ENCODE measurements at places on chromosomes 1 and 21.

- no peak for DNase-seq
These were observed 2.0 kb upstream of the RABGAP1L start for GRCh38 chr1:174157157-174157806.

DNA sequence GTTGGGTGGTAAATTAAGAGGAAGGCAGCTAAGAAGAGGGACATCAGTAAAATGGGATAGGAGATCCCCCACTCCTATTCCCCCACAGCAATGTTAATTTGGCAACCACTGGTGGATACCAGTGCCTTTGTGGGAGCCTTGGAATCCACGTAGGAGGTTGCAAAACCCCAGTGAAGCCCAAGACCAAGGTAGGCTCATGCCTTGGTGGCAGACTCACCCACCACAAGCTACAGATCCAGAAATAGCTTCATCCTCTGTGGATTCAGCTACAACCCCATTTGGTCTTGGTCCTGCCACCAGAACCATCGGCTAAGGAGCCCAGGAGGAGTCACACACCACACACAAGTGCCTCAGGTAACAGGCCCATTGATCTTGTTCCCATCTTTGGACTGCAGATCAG lies 21.0 kb downstream of the VTCN1 start:
- DNase-seq, result no peak

DNA sequence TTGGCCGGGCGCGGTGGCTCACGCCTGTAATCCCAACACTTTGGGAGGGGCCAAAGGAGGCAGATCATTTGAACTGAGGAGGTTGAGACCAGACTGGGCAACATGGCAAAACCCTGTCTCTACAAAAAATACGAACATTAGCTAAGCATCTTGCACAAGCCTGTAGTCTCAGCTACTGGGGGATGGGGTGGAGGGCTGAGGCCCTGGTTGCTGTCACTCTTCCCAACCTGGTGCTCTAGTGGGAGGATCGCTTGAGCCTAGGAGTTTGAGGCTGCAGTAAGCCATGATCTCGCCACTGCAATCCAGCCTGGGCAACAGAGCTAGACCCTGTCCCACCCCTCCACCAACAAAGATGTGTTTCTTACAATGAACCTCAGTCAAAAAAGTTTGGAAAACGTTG lies 2.8 kb downstream of the PHGDH start:
- DNase-seq, result no peak

DNA sequence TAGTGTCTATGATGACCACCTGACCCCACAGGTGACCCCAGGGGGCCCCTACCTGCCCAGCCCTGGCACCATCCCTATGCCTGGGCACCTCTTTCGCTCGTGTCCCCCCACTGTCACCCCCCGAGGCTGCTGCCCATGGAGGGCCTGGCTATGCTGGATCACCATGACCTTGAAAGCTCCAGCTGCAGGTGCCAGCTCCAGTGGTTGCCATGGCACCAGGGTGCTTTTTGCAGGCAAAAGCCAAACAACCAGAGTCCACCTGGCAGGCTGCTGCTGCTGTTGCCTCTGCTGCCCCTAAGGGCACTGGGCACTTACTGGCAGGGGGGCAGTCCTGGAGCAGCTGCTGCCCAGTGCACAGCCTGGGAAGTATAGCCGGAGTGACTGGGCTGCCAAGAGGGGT lies 21.7 kb downstream of the ETNK2 start:
- DNase-seq, result no peak

DNA sequence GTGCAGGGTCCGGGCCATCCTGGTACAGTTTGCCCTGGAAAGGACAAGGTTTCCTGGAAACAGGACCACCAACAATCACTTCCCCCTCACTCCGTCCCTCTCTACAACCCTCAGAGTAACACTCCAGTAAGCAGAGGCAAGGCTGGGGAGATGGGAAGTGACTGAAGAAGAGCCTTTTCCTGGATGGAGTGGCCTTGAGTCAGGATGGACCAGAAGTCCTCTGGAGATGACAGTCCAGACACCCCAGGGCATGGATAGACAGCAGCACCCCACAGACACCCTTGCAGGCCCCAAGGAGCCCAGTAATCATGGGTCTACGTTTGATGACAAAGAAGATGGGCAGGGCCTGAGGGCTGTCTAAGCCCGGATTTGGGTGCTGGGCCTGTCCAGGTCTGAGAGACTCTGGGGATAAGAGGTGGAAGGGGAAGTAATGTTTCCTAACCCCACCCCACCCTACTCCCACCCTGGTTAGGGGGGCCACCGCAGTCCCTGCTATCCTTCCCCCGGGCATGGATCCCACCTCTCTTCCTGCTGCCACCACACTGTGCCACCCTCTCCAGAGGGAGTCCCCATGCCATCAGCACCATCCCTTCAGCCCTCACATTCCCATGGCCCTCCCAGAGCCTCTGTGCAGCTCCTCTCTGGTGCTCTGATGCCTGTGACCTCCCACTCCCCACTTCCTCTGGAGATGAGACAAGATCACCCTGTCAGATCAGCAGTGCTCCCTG lies 7.2 kb upstream of the S100A8 start:
- DNase-seq, result no peak

DNA sequence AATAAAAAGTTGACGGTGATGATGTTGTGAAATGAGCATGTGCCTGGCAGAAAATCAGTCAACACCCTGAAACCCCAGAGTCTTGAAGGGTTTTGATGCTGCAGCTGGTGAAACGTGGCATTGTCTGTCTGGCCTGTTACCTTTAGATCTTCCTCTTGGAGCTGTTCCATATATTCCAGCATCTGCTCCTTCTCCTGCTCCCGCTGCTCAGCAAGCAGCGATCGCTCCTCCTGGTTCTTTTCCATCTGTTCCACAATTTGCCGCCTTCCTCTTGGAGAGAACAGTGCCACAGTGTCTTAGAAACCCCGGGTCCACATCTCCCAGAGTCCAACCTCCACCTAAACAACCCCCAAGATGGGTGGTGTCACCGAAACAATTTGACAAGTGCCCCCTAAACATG lies 15.7 kb downstream of the CFAP45 start:
- no peak for DNase-seq

GRCh38 chr1:104794035-104794434 lies 1044.3 kb downstream of the AMY1C start:
- no peak for DNase-seq

DNA sequence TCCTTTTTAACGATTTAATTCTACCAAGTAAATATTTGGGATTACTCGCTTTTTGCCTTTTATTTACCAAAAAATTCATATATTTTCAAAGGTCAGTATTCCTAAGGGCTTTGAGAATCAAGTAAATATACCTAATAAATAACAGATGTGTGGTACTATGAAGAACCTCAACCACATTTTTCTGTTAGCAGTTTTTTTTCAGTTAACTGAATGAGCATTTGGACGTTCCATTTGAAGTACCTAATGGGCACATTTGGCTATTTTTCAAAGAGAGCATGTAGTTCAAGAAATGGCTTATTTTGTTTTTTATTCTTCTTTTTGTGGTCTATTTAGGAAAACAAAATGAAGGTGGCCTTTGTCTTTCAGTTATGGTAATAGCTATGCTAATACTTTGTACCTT lies 253.0 kb downstream of the GPR52 start:
- no peak for DNase-seq

DNA sequence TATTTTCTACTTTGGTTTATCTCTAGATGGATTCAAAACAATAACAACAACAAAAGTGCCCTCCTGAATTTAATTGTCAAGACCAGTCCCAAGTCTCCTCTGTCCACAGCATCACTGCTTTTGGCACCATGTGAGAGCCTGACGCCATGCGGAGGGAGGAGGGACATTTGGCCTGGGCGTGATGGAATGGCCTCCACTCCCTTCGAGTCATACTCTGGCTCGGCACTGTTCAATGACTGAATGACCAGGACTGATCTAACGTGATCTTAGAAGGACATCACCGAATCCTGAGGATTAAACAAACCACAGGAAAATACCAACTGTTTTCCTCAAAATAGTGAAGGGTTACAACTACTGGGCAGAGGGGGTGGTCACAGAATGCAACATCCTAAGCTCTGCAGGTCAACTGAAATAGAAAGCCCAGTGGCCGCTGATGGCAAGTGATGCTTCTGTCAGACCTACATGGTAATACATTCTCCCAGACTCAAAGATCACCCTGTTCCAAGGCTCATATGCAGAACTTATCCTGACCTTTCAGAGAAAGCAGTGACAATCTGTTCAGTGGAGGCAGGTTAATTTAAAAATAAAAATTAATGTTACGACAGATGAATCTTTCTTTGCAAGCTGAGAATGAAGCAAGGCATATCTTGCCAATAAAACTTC lies 19.1 kb downstream of the SRSF4 start:
- peak; percentile 54 for DNase-seq

GRCh38 chr1:47031059-47031458 lies 7.6 kb downstream of the CYP4X1 start:
- DNase-seq, result no peak

DNA sequence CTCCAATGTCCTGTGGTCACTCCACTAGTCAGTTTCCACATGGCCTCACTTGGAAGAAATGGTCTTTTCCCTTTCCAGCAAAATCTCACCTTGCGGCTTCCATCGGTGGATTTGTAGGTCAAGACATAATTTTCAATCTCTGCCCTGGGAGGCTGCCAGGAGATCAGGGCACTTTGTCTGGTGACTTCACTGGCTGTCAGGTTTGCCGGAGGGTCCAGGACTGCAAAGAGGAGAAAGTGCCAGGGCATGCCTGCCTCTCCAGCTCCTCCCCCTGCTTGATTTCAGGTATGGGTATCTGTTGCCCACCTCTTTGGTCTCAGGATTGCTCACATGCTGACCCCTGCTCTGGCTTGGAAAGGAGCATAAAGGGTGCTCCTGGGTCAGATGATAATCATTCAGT lies 162.8 kb upstream of the KIAA0040 start:
- DNase-seq, result no peak

- no peak for DNase-seq
These were observed 804 bp upstream of the IKBKE start for GRCh38 chr1:206469411-206469932.

DNA sequence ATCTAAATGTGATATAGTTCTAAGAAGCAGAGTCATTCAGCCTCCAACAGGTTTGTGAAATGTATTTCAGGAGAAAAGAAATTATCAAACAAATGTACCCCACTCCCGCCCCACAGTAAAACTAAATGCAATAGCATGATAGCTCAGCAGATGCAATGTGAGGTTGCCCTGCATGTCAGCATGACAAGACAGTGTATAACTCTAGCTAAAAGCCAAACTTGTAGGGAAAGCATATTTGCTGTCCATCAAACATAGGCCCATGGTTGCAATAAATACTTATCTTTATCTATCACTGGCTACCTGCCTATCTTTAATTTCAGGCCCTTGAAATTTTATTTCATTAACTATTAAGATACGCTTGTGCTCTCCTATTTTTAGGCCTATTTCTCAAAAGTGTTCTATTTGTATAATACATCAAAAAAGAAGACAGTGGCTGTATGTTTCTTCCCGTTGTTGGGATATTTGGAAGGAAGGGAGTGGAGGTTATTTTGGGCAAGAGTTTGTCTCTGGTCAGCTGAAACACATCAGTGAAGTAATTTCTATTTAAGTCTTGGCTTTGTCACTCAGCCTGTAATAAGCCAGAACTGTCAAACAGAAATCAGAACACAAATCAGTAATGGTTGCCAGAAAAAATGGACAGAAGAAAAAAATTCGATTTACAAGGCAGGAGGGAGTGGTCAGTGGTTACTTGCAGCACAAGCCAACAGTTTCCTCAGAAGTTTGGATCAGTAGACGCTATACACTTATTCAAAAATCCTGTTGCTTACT lies 307.4 kb upstream of the ADGRL2 start:
- DNase-seq, result no peak

GRCh38 chr1:210516697-210517459 lies 188.2 kb downstream of the HHAT start:
- no peak for DNase-seq
